ENCODE measurements at places on chromosomes 5 and 9.

DNA sequence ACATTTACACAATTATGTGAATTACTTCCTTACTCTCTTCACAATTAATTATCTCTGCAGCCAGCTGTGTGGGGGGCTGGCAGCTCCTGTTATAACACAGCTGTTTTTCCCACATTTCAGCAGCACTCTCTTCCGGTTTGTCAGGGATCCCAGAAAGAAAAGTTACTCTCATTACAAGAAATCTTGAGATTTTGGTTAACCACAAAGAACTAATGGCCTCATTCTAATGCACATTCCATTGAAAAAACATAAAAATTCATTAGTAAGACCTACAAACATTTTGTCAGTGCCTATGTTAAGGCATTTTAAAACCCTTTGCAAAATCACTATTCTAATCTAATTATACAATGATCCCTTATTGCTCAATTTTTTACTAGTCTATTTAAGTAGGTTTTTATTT lies 64.1 kb downstream of the PDE4D start:
- no peak for DNase-seq

DNA sequence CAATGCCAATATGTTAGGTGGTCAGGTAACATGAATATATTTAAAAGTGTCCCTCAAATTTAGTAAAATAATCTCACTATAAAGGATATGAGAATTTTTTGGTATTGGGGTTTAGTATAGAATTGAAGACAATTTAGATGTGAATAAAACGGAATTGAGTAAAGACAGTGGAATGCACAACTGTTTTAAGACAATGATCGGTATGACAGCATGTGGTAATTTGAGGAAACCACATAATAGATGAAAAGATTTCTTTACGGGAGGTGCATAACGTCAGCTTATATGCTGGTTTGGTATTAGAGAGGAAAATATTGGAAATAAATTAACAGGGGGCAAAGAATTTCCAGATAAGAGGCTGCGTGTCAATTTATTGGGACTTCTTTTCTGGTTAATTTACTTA lies 1043.2 kb downstream of the CDH18 start:
- DNase-seq, result no peak

- DNase-seq, result no peak
These were observed 1.0 kb downstream of the KLF4 start for GRCh38 chr9:107488375-107489143.

- DNase-seq, result no peak
These were observed 282.8 kb upstream of the C9orf72 start for GRCh38 chr9:27856054-27856453.

GRCh38 chr9:72527801-72528195 lies 6.4 kb downstream of the TMC1 start:
- no peak for DNase-seq

- no peak for DNase-seq
These were observed 399.9 kb downstream of the SH3GL2 start for GRCh38 chr9:17978773-17979172.

DNA sequence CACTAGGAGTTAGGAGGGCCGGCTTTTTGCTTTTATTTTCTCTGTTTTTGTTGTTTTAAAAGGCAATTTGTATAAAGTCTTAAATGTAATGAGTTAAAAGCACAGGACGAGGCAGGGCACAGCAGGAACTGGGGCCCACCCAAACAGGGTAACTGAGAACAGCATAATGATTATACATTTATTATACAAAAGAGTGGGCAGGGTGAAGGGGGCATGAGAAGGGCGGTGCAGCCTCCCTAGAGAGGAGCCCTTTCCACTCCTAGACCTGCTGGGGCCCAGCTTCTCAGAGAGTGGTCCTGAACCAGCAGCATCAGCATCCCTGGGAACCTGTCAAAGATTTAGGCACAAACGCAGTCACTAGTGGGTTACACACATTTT lies 438.0 kb downstream of the AGTPBP1 start:
- no peak for DNase-seq

DNA sequence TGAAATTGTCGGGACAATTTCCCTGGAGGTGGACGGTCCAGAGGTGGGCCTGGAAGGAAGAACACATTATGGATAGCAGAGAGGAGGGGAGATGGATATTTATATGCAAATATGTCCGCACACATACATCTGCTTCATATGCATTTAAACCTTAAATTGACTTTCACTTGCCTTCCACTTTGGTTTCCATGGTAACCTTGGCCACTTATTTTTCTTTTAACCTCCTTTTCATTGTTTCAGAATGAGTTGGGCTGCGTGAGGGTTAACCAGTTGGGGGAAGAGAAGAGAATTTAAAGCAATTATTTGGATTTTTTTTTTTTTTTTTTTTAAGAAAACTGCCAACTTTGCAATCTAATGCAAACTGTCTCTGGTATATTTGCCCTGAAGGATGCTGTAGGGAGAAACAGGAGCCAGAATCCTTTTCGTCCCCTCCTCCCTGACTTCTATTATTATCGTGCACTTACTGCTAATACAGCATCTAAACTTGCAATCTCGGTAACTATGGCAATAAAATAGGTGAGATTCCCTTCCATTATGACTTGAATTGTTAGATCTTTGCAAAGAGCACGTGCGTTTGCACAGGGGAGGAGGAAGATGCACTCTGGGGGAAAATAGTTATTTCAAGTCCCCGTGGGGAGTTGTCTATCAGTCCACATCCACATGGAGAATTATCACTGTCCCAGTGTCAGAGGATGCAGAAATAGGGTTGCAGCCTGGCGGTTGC lies 35.6 kb downstream of the TLR4 start:
- DNase-seq, result no peak

- no peak for DNase-seq
These were observed 1639.4 kb upstream of the C9orf72 start for GRCh38 chr9:29212397-29213387.

All from stimulated activated CD4-positive, alpha-beta T cell treated with anti-CD3 and anti-CD28 coated beads, TNF-alpha, amount 100 ng/mL, for 48 hours (primary cell).